Choroid plexus epithelial cell (primary cell): ENCODE measurements at places on chromosomes 4 and X.
A peak's percentile ranks its signal among the peaks of the same experiment; 100 is the strongest.

DNA sequence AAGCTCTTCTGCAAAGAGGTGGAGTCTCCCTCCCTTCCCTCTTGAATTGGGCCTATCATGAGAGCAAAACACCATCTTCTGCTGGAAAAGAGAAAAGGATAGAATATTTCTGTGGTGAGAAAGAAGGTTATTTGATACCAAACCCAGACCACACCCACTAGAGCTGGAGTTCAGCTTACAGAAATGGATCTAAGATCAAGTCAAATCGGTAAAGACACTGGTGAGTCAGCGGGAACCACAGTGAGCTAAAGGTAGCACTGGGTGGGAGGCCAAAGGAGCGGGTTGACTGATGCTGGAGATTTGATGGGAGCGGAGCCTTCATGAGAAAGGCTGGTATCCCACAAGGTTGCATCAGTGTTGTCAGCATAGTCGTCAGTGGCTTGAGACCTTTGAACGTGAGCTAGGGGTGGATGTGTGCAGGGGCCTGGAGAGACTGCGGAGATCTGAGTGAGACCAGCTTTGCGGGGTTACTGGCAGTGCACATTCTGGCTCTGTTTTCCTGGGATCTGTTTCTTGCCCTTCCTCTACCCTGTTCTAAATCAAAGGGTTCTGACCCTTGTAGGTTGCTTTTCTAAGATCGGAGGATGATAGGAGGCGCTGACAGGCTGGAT is 106.4 kb upstream of the SCOC start:
- peak; percentile 93 for DNase-seq

DNA sequence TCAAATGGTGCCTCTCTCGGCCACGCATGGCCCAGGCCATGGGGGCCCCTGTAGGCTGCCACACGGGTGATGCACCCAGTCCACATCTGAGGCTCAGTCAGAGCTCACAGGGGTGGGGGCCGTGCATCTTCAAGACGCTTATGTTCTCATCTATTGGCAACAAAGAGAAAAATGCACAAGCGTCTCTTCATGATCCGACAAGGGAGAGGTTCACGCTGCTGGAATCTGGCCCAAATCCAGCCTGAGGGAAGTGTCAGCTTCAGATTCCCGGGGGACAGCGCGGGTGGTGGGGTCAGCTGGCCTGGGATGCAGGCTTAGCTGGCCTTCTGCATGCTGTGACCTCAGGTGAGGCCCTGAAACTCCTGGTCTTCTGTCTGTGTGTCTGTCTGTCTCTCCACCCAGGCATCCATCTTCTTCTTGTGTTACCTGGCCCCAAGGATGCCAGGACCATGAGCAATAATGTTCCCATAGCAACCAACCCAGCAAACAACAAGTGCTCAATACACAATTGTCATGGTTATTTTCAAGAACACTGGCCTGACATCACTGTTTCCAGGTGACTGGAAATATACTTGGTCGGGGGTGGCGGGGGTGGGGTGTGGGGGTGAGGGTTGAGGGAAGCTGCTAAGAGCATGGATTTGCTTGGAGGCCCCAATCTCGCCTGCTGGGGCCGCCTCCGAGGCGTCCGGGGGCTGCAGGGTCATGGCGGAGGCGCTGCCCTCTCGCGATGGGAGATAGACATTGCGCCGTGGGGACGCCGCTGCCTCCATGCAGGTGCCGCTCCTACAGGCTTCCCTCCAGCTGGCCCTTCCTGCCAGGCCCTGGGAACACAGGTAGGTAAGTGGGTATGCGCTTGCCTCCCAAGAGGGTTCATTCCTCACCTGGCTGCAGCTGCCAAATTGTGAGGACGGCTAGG is 48.3 kb downstream of the ABLIM2 start:
- peak; percentile 41 for DNase-seq

GRCh38 chr4:158006990-158007389 is 165.8 kb downstream of the GASK1B start:
- peak; percentile 62 for DNase-seq

- peak; percentile 22 for DNase-seq
Measured at GRCh38 chr4:103092245-103092644, 7.4 kb downstream of the BDH2 start.

GRCh38 chr4:11069083-11069482 is 359.6 kb downstream of the HS3ST1 start:
- no peak for DNase-seq

DNA sequence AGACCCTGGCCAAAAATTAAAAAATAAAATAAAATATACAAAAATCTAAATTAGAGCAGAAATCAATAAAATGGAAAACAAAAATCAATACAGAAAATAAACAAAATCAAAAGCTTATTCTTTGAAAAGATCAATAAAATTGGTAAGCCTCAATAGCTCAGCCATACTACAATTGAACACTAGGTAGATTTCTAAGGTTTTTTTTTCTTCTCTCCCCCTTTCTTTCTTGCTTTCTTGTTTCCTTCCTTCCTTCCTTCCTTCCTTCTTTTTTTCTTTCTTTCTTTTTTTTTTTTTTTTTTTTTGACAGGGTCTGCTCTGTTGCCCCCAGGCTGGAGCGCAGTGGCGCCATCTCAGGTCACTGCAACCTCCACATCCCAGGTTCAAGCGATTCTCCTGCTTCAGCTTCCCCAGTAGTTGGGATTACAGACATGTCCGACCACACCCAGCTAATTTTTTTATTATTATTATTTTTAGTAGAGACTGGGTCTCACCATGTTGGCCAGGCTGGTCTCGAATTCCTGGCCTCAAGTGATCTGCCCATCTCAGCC is 23.4 kb upstream of the PPP3CA start:
- no peak for DNase-seq

DNA sequence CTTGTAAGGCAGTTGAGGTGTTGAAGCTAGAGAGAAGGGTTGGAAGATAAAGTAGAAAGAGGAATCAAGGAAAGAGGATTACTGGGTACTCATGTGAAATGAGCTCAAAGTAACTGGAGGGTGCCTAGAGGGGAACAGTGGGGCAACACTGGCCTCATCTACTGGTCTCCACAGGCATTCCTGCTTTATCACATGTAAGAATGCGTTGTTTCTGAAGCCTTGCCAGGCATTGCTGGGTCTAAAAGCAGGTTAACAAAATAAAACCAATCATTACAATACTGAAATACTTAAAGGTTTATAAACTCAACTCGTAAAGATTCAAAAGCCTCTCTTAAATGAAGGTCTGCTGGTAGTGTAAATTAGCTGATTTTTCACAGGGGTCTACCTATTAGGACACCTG is 96.0 kb downstream of the FANCB start:
- peak; percentile 34 for DNase-seq

GRCh38 chr4:151627491-151627890 is 133.3 kb downstream of the GATB start:
- no peak for DNase-seq

DNA sequence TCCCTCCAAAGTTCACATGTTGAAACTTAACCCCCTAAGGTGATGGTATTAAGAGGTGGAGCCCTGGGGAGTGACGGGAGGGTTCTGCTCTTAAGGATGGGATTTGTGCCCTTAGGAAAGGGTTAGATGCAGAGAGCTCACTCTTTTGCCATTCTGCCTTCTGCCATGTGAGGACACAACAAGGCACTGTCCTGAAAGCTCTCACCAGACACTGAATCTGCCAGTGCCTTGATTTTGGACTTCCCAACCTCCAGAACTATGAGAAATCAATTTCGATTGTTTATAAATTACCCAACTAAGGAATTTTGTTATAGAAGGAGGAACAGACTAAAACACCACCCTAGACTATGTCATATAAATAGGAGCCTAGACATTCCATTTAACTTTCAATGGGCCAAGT is 11.7 kb downstream of the LRP2BP start:
- no peak for DNase-seq

DNA sequence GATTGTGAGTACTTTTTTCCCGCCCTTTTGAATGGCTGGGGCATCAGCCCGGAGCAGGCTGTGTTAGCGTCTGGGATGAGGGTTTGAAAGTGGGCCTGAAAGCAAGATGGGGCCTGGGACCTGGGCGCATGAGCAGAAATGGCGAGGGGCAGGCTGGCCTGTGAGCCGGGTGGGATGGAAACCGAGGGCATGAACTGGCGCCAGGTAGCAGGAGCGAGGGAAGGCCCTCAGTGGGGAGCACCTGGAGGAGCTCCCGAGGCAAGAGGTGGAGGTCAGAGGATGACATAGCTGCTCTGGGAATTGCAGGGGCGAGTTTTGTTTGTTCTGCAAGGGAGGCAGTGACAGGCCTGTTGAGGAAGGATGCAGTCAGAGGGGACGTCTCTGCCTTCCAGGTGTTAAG is 68.6 kb downstream of the RGS12 start:
- no peak for DNase-seq

DNA sequence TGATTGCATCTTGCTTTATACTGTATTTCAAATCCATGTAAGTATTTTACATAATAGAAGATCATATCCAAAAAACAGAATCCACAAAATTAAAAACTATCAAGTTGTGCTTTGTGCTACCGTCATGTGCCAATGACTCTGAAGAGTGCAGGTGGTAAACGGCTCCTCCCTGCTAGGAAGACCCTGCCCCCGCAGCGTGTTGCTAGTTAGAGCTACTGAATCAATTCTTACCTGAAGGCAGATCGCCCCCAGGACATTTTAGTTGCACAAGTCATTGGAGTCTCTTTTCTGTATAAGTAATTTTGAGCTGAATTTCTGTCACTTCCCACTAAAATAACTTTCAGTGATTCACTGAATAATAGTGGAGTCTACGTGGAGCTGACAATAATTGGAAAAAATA is 599.5 kb upstream of the ZFP42 start:
- no peak for DNase-seq

DNA sequence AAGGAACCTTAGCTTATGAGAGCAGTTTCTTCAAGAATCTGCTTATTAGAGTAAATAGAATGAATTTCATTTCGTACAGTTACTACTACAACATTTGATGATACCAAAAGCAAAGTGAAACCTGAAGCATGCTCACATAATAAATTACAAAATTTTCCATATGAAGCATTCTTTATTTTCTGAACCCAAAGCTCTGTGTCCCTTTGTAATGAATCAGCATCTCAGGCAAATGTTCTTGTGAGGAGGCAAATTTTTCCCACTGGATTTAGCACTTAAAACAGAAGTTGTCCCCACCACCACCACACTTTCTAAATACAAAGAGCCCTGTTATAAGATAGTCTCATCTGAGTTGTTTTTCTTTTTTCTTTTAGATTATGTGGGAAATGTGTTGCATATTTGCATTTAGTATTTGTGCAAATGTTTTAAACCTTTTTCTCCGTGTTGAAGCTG is 70.7 kb upstream of the NFKB1 start:
- peak; percentile 42 for DNase-seq

DNA sequence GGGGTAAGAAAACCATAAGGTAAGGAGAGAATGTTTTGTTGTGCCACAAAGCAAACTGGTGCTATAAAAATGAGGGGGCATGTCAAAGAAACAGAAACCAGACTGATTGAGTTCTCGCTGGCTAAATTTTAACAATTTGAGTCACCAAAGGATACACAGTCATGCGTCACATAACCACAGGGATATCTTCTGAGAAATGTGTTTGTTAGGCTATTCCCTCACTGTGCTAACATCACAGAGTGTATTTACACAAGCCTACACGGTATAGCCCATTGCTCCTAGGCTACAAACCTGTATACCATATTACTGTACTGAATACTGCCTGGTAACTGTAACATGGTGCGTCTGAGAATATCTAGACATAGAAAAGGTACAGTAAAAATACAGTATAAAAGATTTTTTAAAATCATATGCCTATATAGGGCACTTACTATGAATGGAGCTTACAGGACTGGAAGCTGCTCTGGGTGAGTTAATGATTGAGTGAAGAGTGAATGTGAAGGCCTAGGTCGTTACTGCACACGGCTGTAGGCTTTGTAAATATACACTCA is 50.1 kb downstream of the FBXW7 start:
- peak; percentile 93 for DNase-seq

GRCh38 chr4:124478470-124478869 is 234.1 kb downstream of the ANKRD50 start:
- no peak for DNase-seq

- no peak for DNase-seq
Measured at GRCh38 chr4:102817613-102818268, 9.6 kb downstream of the UBE2D3 start.

- DNase-seq = no peak
Measured at GRCh38 chr4:112523764-112524505, 8.0 kb upstream of the NEUROG2 start.

DNA sequence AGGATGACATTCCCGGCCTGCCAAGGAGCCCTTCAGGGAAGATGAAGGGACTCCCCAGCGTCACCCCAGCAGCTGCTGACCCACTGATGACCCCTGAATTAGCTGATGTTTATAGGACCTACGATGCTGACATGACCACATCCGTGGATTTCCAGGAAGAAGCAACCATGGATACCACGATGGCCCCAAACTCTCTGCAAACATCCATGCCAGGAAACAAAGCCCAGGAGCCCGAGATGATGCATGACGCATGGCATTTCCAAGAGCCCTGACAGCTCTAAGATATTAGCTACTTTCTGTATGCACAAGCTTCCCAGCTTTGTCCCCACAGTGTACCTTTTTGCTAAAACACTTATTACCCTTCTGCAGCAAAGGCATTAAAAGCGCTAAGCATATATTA is 14.4 kb downstream of the AMBN start:
- no peak for DNase-seq

- peak; percentile 11 for DNase-seq
Measured at GRCh38 chr4:149708513-149709130, 107.0 kb downstream of the IQCM start.

DNA sequence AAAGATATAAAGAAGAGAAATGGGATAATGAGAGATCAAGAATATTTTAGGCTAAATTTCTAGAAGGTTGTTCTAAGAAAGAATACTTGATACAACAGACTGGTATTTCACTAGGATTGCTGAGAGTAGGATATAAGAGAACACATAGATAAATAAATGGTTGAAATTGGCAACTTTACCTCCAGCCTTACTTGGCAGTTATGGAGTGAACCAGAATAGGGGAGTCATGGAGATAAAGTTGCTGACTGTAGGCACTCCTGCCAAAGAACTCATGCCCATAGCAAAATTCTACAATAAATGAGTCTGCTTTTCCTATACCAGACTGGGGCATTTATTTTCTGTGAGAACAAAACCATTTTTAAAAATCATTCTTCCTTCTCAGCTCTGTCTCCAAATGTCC is 26.4 kb upstream of the MMRN1 start:
- DNase-seq = no peak

- DNase-seq = no peak
Measured at GRCh38 chr4:52728691-52729240, 22.5 kb downstream of the ERVMER34-1 start.

DNA sequence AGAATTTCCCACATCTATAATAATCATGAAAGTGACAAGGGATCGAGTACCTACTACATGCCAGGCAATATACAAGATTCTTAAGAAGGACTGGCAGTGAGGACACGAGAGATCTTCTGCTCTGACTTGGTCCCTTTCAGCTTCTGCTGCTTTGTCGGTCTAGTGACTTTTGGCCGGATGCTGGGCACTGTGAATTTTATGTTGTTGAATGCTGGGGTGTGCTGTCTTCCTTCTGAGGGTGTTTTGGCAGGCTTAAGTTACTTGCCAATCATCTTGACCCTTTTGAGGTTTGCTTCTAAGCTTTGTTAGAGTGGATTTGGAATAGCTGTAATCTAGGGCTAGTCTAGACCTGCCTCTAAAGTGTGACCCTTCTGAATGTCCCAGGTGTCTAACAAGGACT is 23.5 kb downstream of the NAT8L start:
- DNase-seq = no peak

GRCh38 chr4:76363556-76364290 is 57.2 kb downstream of the STBD1 start:
- peak; percentile 16 for DNase-seq
